ENCODE measurements at places on chromosomes 6 and 20.

GRCh38 chr6:109526905-109527628 is 44.0 kb upstream of the ZBTB24 start:
- H3K27me3 ChIP-seq = no peaks in the 10 kb centered on the region
- H3K36me3 ChIP-seq = no peaks in the 10 kb centered on the region
- peak; percentile 85 for DNase-seq
- H3K27ac ChIP-seq = no peak overlapping the region
- H3K4me3 ChIP-seq = no peak overlapping the region
- no peaks in the 10 kb centered on the region for H3K4me1 ChIP-seq

DNA sequence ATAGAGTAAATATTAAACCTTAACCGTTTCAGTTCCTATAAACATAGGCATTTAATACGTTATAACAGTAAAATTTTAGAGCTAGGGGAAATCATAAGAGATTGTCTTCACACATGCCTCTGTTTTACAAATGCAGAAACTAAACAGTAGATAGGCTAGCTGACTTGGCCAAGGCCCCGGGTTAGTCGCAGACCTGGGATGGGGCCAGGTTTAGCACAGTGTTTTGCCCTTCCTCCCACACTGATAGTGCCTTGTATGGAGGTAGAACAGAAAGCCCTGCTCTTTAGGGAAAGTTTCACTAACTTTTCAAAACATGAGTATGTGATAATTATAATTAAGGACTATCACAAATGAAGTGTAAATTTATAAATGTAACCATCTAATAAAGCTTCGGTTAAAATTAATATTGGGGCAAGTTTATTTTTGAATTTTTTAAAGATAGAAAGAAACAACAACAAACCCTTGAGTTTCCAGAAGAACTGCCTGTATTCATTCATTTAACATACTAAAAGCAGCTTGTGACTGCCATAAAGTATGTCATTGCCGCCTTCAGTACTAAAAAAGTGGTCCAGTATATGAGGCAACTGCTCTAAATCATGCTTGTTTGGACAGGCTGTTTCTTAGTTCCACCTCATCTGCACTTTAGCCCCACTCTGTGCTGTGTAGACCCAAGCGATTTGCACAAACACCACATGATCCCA is 62.5 kb upstream of the LOC128125822 start:
- H3K4me1 ChIP-seq = no peaks in the 10 kb centered on the region
- H3K4me3 ChIP-seq = no peak overlapping the region
- H3K27ac ChIP-seq = no peak overlapping the region
- DNase-seq = peak; percentile 86
- H3K36me3 ChIP-seq = no peaks in the 10 kb centered on the region

GRCh38 chr20:39849664-39850063 is 839.4 kb downstream of the MAFB start:
- DNase-seq = peak; percentile 95
- H3K27me3 ChIP-seq = no peaks in the 10 kb centered on the region
- no peaks in the 10 kb centered on the region for H3K4me1 ChIP-seq
- no peaks in the 10 kb centered on the region for H3K36me3 ChIP-seq
- no peak overlapping the region for H3K27ac ChIP-seq

DNA sequence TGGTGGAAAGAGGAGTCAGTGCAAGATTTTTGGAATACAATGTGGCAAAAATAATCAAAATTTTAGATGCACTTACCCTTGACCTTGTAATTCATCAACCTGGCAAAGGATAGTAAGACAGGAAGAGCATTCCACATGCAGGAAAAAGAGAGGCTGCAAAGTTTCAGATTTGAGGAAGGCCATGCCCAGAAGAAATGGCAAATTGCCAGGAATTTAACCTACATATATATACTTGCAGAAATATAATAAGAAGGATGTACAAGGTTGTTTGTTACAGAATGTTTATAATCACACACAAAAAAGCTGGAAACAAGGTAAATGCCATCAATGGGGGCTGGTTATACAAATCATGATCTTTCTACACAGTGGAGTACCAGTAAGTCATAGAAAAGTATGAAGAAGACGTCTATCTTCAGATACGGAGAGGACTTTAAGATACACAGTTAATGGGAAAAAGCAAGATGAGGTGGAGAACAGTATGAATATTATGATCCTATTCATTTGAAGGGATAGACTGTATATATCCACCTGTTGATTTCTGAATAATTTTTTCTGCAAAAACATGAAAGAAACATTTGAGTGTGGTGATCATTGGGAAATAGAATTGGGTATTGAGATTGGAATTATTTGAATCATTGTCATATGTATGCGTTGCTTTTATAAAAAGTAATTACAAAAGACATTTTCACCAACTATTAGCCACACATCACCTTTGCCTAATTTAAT is 253.8 kb downstream of the TBC1D7 start:
- H3K4me1 ChIP-seq = peaks cover 52% of the 10 kb centered on the region
- no peaks in the 10 kb centered on the region for H3K27me3 ChIP-seq
- H3K27ac ChIP-seq = no peak overlapping the region
- no peaks in the 10 kb centered on the region for H3K36me3 ChIP-seq

- peaks cover 9% of the 10 kb centered on the region for H3K36me3 ChIP-seq
- DNase-seq = no peak
- peaks cover 14% of the 10 kb centered on the region for H3K4me1 ChIP-seq
- H3K27ac ChIP-seq = no peak overlapping the region
- H3K27me3 ChIP-seq = no peaks in the 10 kb centered on the region
These were observed 23.3 kb downstream of the NAPB start for GRCh38 chr20:23397961-23398360.

- DNase-seq = no peak
- no peak overlapping the region for H3K27ac ChIP-seq
- H3K27me3 ChIP-seq = no peaks in the 10 kb centered on the region
These were observed 12.2 kb downstream of the PRL start for GRCh38 chr6:22284666-22285065.
